Renal cortical epithelial cell (primary cell): ENCODE measurements at places on chromosomes 2 and 18.

DNA sequence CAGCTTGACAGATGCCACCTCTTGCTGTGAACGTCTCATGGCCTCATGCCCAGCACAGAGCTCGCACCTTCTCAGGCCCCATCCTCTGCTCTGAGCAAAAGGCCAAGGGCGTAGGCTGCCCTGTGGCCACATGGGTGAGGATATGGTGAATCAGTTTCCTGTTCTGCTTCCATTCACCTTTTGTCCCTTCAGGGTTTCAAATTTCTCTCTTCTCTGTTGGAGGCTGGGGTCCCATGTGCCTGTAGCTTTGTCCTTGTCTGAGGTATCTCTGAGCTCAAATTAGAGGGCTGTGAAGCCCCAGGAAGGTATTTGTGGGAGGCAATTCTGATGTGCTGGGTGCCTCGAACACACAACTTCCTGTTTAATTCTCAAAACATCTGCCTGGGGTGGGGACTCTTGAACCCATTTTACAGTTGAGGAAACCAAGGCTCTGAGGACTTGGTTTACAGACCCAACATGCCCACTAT lies 29.0 kb downstream of the ZAP70 start:
- DNase-seq: no peak

GRCh38 chr18:34077599-34077998 lies 147.1 kb downstream of the NOL4 start:
- DNase-seq: no peak

DNA sequence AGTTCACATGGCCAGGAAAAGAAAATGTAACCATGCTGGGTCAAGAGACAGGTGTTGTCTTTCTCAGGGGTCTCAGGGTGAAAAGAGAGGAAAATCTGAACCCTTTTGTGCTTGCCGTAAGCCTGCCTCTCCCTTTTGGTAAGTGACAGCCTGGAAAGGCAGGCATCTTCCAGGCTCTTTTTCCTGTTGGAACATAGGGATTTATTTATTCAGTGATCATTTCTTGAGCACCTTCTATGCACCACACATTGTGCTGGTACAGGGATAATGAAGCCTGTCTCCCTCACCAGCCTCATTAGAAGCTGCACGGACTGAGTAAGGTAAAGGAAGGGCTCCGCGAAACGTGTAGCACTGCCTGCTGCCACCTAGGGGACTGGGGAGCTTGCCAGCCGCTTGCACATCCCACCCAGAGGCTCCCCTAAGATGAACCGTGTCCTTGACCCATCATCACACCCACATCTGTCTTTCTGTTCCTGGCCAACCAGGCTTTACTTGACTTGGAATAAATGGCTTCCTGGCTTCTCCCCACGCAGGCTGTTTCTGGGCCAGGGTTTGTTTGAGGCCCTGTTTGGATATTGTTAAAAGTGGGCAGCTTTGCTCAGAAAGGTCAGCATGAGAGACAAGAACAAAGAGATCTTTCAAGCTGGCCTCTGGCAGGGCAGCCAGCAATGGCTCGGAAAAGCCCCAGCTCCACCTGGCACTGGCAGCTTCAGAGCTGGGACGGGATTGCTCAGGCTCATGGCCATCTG lies 73.3 kb upstream of the MCFD2 start:
- no peak for DNase-seq

DNA sequence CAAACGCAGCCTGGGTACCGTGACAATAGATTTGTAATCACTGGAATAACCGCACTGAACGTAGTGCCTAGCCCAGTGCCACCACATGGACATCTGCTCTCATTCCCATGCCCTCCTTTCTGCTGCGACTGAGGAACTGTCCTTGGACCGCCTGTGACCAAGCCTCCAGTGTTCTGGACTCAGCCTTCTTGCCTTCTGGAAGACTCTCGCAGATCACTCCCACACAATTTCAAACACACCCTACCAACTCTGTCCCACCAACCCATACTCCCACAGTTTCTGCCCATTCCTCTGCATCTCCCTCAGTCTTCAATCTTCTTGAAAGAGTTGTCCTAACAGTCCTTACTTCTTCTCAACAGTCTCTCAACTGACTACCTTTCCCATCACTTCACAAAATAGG lies 2.1 kb downstream of the RNF149 start:
- DNase-seq: no peak

GRCh38 chr18:48312066-48312465 lies 97.1 kb downstream of the ZBTB7C start:
- peak; percentile 14 for DNase-seq

- DNase-seq: no peak
These were observed 30.2 kb upstream of the GRP start for GRCh38 chr18:59189746-59190145.

DNA sequence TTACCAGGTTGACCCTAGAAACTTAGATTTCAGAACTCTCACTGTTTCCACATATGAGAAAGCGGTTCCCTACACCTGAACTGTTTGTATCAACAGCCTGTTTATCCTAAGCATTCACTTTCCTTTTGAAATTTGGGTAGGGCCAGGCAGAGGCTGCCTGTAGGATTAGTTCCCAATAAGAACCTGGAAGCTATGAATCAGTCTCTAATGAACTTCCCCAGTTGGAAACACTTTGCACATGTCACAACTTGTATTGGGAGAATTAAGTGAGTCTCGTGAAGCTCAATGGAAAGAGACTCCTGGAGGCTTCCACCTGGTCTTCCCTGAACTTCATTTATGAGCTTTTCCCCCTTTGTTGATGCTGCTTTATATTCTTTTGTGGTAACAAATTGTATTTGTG lies 486.6 kb upstream of the HS6ST1 start:
- no peak for DNase-seq

- peak; percentile 36 for DNase-seq
These were observed 189.3 kb downstream of the HDAC4 start for GRCh38 chr2:239211396-239212094.

DNA sequence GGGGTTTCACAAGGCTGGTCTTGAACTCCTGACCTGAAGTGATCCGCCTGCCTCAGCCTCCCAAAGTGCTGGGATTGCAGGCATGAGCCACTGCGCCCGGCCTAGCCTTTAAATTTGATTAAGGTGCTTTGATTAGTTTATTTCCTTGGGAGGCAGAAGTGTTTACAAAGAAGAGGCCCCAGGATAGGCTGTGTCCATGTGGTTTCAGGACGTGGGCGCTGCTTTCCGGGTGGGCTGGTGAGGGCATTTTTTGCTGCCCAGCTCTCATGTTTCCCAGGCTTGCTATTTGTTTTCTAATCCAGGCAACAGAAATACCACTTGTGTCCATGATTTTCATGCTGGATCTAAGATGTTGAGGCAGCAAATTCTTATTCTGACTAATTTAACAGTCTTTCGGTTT lies 124.2 kb downstream of the SH3RF3 start:
- DNase-seq: no peak

DNA sequence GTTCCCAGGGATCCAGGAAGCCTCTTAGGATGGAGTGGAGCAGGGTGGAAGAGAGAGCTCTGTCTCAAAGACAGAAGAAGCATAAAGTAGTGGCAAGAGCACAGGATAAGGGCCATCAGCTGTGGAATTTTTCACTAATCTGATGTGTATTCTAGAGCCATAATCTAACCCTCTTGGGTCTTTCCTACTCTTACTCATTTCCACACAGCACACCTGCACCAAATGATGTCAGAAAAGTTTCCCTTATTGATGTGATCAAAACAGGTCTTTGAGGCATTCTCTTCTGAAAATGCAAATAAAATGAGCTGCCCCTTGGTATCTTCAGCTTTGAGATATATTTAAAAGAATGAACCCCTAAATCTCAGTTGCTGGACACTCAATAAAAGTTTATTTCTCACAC lies 415.1 kb upstream of the CHST9 start:
- DNase-seq: no peak

- DNase-seq: no peak
These were observed 117.8 kb upstream of the FZD5 start for GRCh38 chr2:207887500-207887899.

DNA sequence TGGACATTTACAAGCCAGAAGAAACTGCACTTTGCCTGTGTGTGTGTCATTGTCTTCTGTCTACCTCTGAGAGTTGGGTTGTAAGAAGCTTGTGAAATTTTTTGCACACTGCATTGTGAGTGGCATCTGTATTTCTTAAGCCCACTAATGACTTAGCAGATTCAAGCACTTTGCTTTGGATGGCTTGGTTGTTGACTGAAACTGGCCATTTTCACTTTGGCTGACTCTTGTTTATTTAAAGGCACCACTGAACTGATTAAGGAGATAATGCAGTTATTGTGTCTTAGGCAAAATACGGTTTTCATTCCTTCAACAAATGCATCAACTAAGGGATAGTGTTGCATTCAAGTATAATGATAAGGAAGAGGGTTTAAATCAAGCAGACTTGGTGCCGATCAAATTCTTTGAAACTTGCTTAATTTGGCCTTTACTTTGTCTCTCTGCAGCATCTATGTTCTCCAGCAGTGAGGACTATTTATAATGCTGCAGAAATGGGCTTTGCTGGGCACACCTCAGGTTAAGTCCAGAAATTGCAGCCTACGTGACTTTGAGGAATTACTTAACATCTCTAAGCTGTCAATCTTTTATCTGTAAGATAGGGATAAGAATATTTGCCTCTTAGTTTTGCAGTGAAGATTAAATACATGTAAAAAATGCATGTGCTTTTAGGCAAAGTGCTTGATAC lies 142.0 kb downstream of the CCDC85A start:
- DNase-seq: no peak
